ENCODE measurements at places on chromosomes 7 and 10.

DNA sequence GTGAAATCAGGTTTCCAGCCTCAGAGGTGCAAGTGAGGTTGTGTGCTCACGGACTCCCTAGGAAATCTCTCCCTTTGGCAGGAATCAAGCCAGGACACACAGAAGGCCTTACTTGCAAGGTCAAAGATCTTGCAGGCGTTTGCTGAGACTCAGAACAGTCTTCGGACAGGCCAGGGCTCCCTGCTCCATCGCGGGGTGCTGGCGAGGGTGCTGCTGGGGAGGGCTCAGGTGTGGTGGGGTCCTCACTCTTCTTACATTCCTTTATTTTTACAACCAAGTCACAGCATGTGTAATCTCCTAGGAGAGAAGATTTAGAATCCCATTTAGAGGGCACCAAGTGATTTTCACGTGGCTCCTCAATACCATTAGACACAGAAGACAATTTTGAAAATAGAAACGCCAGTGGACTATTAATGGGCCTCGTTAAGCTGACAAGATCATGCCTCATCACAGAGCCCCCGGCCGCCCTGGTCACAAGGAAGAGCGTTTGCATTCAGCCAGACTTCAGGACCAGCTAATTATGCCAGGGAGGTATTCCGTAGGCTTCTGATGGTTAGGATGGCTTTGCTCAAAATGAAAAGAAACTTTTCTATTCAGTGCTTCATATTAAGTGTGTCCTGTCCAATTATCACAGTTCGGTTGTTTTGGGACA is 73.1 kb upstream of the ADAM12 start:
- no peak for DNase-seq

DNA sequence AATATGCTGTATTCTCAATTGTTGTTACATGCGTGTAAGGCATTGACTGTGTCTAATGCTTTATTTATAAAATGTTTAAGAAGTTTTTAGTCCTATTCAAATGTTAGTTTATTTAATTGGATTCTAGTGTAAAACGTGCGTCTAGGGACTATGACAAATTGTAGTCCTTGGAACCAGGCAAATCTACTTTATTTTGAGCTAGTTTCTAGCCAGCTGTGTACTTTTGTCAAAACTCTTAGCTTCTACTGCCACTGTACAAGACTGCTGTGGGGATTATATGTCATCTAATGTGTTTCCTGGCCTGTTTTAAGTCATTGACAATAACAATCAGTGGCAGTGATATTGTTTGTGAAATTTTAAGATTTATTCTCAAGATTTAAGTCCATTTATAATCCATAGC is 220.5 kb upstream of the SEMA3D start:
- no peak for DNase-seq

DNA sequence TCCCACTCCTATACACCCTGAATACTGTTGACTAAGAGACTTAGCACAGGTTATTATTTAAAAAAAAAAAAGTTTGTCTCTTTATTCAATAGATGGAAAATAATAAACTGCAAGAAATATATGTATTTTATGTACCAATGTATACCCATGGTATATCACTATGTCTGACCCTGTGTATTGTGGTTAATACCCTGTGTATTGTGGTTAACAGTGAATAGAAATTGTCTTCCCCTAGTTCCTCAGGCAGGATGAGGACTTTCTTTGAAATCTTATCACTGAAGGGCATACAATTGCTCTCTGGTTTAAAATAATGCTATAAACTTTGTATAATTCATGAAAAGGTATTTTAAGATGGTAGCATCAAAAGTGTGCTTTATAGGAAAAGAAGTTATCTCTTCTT is 80.0 kb upstream of the TMEM106B start:
- DNase-seq = no peak

- no peak for DNase-seq
Measured at GRCh38 chr7:155090684-155091083, 20.6 kb downstream of the HTR5A start.

DNA sequence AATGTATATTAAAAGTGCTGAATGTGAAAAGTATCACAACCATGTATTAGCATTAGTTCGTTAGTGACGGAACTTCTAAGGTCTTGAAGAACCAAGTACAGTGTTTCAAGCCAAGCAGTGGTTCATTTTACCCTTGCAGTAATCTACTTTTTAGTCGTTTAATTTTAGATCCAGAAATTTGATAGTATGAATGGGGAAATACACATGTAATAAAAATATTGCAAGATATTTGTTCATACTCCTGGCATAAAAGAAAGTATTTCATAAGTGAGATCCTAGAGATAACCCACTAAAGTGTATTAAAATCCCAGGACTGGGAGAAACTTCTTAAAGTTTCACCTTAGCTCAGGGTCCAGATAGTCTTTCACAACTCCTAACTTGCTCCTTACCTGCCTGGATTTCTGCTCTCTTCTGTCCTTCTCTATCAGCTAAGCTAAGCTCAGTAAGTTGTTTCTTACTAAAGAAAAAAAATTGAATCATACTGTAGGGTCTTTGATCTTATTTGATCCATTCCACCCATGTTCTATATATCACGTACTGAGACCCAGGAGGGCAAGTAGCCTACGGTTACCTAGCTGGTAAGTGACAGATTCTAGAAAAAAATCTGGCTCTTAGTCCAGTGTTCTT is 1.5 kb downstream of the BCAP29 start:
- DNase-seq = no peak

DNA sequence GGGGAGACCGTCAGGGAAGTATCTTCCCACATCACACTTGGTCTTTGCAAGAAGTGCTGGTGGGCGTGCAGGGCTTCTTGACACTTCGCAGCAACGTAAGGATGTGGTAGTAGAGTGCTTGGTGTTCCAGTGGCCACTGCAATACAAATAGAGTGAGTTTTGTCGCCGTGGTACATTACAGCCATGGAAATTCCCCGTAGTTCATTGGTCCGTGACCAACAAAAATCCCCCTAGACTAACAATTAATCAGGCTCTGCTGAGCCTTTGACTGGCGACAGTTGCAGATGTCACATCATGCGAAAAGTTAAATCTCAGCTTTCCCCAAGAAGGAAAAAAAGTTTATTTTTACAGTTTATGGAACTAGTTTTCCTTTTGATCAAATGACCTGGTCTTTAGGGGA is 134.7 kb downstream of the MGMT start:
- DNase-seq = no peak

DNA sequence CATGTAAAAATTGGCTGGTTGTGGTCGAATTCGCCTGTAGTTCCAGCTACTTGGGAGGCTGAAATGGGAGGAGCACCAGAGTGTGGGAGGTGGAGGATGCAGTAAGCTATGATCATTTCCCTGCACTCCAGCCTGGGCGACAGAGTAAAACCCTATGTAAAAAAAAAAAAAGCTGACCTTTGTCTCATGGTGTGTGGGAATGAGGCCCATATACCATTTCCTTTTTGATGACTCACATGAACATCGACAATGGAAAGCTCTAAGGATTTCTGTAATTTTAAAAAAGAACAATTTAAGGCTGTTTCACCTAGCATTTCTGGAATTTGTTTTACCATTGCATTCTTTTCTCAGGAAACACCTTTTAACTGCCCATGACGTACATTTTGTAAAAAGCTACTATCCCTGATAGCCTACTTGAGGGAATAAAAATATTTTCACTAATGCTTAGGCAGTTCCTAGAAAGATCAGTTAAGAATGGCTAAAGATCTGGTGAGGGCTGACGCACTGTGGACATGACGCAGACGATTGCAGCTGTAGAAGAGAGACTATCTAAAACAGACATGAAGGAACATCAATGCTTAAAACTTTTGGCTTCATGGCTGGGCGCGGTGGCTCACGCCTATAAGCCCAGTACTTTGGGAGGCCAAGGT is 400.6 kb upstream of the IGFBP3 start:
- DNase-seq = no peak

GRCh38 chr7:51012569-51013217 is 230.0 kb upstream of the GRB10 start:
- DNase-seq = no peak

DNA sequence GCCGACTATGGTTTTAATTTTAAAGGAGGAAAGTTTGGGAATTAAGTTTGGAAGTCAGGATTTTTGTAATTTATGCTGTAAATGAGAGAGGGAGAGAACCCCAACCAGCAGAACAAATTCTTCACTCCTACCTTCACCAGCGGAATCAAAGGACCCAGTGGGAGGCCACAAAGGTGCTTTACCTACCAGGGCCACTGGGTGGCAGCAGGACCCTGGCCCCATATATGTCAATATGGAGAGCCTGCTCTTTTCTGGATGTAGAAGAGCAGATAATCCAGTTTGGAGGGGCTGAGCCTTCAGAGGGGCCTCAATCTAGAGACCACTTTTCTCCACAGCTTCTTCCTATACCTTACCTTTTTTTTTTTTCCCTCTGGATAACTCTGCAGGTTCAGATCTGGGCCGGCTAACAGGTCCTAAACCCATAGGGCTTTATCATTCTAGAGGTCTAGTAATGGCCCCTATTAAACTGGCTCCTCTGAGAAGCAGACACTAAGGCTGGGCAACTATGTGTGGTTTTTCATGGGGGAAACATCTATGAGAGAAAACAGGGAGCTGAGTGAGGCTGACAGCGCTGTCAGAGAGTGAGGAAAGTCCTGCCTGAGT is 8.5 kb upstream of the SCD start:
- DNase-seq = peak; percentile 57

- DNase-seq = no peak
Measured at GRCh38 chr7:19109000-19109946, 8.2 kb downstream of the TWIST1 start.

DNA sequence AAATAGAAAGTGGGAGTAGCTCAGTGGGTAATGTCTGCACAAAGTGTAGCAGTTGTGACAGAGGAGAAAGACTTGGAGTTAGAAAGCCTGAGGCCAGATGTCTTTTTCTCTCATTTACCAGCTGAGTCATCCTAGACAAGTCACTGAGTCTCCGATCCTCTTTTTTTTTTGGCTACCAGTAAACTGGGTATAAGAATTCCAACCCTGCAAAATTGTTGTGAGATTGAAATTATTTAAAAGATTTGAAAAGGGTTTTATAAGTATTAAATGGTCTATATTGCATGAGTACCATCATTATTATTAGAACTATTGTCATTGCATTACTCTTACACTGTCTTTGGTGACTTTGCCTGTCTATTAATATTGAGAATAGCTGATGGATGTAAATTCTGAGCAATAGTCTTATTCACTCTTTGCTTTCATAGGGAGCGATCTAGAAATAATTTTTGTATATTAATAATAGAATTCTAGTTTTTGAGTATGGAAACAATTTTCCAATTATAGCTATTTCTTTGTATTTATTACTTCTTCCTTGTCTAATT is 74.0 kb downstream of the ARID5B start:
- peak; percentile 80 for DNase-seq

GRCh38 chr10:662686-663465 is 26.6 kb downstream of the DIP2C start:
- DNase-seq = no peak

DNA sequence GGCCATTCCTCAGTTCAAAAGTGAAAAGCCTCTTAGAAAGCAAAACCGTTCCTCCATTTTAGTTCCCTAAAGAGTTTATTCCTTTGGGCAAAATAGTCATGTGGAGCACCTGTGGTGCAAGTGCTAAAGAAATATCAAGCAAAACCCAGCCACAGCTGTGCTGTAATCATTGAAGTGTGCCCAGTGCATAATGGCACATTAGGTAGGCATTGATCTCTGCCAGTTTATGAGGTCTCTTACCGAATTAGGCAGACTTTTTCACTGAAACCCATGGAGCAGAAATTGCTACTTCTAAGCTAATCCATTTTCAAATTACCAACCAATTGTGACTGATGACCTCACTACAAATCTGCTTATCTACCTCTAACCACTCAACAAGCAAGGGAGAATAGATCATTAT is 97.2 kb upstream of the SEMA3A start:
- no peak for DNase-seq

DNA sequence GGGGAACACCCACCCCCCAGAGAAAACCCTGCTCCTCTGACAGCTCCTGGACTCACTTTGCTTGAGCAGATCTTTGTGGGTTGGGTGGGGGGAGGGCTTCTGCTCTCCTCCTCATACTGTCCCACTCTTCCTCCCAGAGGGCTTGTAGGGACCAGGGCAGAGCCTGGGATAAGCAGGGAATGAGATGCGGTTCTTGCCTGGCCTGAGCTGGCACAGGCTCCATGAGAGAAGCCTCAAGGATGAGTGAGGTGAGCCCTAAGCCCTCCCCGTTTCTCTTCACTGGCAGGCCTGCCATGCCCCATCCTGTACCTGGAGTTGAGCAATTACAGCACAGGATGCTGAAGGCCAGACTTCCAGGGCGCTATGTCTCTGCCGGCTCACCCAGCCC is 134.7 kb downstream of the ADAM12 start:
- no peak for DNase-seq

- DNase-seq = no peak
Measured at GRCh38 chr7:95675016-95675415, 78.7 kb upstream of the PDK4 start.

DNA sequence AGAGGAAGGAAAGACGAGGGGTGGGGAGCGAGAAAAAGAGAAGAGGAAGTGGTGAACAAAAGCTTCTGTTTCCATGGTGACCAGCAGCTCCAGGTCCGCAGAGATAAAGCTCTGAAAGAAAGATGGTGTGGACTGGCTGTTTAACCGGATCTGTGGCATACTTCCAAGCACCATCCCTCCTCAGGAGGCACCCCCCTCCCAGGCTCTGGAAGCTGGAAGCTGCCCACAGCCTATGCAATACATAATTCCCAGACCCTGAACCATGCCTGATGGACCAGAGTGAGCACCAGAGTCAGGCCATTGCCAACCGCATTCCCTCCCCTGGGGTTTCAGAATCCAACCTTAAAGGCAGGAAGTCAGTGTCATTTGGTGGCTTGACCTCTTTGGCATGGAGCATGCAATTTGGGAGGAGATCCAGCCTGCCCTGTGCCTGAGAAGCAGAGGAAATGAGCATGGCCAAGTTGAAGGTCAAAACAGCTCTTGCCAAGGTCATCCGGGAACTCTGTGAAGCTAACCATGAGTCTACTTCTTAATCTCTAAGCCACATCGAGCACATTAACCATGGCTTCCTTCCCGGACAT is 22.2 kb upstream of the CPXM2 start:
- peak; percentile 77 for DNase-seq

All from MV-4-11 (cell line).